Activated CD8-positive, alpha-beta memory T cell treated with anti-CD3 and anti-CD28 coated beads for 1 hour (primary cell): ENCODE measurements at places on chromosomes 16 and 17.

- no peak for DNase-seq
Measured at GRCh38 chr16:22075043-22075757, 17.1 kb upstream of the VWA3A start.

GRCh38 chr16:8537691-8538342 is 52.5 kb downstream of the TMEM114 start:
- DNase-seq = no peak

DNA sequence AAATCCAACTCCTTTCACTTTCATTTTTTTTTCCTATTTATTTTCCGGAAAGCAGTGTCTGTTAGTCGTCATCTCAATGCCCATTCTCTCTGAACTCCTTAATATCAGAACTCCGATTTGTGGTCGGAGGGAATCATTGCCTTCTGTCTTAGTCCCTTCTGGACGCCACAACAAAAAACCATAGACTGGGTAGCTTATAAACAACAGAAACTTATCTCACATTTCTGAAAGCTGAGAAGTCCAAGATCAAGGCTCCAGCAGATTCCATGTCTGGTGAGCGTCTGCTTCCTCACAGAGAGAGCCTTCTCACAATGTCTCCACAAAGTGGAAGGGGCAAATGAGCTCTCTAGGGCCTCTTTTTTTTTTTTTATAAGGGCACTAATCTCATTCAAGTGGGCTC is 296.6 kb upstream of the CDH11 start:
- DNase-seq = no peak

DNA sequence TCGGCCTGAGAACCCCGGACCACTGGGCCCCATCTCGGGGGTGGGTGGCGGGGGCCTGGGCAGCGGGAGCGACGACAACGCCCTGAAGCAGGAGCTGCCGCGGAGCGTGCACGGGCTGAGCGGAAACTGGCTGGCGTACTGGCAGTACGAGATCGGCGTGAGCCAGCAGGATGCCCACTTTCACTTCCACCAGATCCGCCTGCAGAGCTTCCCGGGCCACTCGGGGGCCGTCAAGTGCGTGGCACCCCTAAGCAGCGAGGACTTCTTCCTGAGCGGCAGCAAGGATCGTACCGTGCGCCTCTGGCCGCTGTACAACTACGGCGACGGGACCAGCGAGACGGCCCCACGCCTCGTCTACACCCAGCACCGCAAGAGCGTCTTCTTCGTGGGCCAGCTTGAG is 8.9 kb upstream of the SERPINF2 start:
- DNase-seq = no peak

DNA sequence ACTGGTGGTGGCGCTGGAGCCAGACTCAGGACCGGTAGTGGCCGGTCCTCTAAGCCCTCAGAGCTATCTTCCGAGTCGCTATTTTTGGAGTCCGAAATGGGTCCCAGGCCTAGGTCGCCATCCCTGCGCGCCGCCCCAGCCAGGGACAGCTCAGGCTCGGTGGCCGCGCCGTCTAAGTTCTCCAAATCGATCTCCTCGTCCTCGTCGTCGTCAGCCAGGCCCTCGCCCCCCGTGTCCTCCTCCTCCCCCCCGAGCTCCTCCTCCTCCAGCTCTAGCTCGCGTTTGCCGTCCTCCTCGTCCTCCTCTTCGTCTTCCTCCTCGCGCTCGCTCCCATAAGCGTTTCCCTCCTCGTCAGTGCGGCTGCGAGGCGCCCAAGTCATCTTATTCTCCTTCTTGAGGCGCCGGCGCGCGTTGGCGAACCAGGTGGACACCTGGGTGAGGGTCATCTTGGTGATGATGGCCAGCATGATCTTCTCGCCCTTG is 1.6 kb downstream of the IRX3 start:
- DNase-seq = no peak

- no peak for DNase-seq
Measured at GRCh38 chr17:55154101-55154500, 110.7 kb upstream of the HLF start.

- DNase-seq = no peak
Measured at GRCh38 chr16:50448522-50448921, 79.7 kb upstream of the BRD7 start.

DNA sequence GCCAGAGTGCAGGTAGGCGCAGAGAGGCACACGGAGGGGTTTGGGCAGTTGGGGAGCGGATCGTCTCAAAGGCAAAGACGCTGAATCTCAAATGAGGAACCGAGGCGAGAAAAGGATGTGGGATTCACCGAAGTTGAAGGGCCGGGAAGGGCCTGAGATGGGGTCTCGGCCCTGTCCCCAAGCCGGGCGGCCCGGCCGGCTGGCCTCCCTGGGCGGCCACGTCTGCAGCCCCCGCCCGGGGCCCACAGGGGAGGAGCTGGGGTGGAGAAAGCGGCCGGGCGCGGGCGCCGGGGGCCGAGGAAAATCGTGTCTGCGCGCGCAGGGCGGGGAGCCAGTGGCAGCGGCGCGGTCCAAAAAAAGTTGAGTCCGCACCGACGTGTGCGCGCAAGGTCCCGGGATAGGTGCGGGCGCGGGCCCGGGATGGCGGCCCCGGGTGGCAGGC is 458 bp downstream of the SLC12A4 start:
- DNase-seq = no peak

DNA sequence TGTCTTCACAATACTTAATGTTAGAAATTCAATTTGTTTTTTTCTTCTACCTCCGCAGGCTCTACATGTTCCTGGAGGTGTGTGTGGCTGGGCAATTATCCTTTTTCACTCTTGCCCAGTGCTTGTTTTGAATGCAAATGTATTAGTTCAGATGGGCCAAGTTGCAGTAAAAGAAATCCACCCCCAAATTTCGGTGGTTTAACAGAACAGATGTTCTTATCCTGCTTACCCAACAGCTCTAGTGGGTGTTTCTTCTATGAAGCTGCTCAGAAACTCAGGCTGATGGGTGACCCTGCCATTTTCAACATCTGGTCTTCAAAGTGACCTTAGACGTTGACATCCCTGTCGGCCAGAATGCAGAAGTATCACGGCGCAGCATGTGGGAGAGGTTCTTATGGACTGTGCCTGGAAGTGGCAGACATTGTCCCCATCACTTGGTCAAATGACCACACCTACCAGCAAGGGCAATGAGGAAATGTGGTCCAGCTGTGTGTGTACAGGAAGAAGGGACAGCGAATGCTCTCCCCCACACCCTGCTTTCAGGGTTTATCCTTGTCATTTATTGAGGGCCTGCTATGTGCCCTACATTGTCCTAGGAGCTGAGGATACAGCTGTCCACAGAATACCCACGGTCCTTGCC is 157.3 kb downstream of the CDH13 start:
- DNase-seq = no peak
